ENCODE measurements at places on chromosomes 2 and 18.

GRCh38 chr2:207473049-207473930 lies 56.5 kb upstream of the CREB1 start:
- peaks cover 3% of the 10 kb centered on the region for H3K27me3 ChIP-seq
- no peaks in the 10 kb centered on the region for H3K36me3 ChIP-seq
- H3K4me3 ChIP-seq = no peak overlapping the region
- peaks cover 22% of the 10 kb centered on the region for H3K4me1 ChIP-seq

DNA sequence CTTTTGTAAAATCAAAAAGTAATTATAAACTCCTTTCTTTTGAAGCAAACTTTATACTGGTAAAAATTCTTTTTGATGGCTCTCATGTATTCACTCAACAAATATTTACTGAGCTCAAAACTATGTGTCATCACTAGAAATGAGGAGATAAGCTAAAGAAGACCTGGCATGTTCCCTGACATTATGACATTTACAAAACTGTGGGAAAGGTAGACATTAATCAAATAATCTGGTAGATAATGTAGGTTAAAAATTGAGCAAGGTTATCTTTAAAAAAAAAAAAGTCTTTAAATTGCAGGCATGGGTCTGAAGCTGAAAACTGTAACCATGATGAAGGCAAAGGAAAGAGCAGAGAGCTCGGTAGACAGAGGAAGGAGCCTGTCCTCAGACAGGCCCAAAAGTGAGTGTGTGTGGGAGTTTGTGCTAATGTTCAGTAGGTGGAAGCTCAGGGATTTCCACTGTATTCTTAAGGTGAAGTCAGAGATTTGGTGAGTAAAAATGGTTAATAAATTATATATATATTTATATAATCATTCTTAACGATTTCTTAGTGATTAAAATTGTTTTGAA lies 612.9 kb downstream of the LRP1B start:
- no peak overlapping the region for H3K4me3 ChIP-seq
- H3K27ac ChIP-seq = no peak overlapping the region
- H3K36me3 ChIP-seq = no peaks in the 10 kb centered on the region
- H3K27me3 ChIP-seq = no peaks in the 10 kb centered on the region
- DNase-seq = no peak
- no peaks in the 10 kb centered on the region for H3K4me1 ChIP-seq

GRCh38 chr18:14939141-14939540 lies 191.2 kb downstream of the ANKRD30B start:
- H3K27me3 ChIP-seq = no peaks in the 10 kb centered on the region
- DNase-seq = no peak
- H3K36me3 ChIP-seq = no peaks in the 10 kb centered on the region

- no peaks in the 10 kb centered on the region for H3K4me1 ChIP-seq
- no peak overlapping the region for H3K4me3 ChIP-seq
- no peak for DNase-seq
- no peaks in the 10 kb centered on the region for H3K36me3 ChIP-seq
- H3K27ac ChIP-seq = no peak overlapping the region
- peaks cover 20% of the 10 kb centered on the region for H3K27me3 ChIP-seq
Measured at GRCh38 chr2:236517251-236518031, 52.2 kb upstream of the ACKR3 start.

GRCh38 chr18:55509631-55510324 lies 78.2 kb downstream of the TCF4 start:
- no peak for DNase-seq
- H3K27ac ChIP-seq = no peak overlapping the region
- H3K4me3 ChIP-seq = no peak overlapping the region
- H3K27me3 ChIP-seq = no peaks in the 10 kb centered on the region
- no peaks in the 10 kb centered on the region for H3K4me1 ChIP-seq

DNA sequence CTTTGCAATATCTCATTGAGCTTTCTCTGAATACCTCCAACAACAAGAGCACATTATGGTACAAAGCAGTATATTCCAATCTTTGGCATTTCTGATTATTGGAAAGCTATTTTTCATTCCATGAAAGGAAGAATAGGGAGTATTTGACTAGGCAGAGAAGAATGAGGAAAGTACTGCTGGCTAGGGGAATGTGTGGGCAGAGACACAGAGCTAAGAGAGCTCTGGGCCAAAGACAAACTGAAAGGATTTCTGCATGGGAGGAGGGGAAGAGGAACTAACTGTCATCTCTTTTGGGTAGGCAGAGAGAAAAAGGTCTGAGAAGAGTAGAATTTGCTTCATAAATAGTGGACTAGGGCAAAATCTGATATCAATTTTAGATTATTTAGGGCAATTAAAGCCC lies 150.8 kb downstream of the CCDC85A start:
- H3K4me3 ChIP-seq = no peak overlapping the region
- no peaks in the 10 kb centered on the region for H3K4me1 ChIP-seq
- H3K27me3 ChIP-seq = no peaks in the 10 kb centered on the region
- no peaks in the 10 kb centered on the region for H3K36me3 ChIP-seq
- H3K27ac ChIP-seq = no peak overlapping the region

DNA sequence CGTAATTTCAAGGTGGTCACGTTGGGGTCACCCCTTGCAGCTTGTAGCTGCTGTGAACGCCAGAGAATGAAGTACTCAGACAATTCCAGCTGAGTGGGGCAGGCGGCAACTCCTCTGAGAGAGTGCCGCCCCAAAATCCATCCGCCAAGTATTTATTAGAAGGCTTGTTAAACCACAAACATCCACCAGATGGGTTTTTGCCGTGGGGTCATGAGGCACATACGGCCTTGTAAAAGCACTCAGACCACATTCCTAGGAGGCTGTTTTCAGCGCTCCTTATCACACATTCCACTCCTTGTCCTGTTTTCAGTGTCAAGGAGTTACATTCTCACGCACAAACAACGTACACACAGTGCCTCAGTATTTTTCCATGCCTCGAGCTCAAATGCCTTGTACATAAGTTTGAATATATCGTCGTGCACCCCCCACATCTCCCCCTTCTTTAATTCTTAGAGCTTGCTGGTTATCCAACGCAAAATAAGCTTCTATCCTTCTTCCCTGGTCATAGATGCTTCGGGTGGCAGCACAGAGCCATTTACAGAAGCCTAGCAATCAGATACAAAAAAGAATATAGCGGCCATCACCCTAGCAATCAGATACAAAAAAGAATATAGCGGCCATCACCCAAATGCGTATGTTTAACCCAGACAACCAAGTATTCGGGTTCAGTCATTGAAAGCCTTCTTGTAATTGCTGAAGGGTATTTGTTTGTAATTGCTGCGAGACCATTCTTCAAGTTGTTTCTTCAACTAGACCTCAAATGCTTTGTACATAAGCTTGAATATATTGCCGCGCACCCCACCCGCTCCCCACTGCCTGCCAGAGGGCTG lies 7.3 kb downstream of the ALPP start:
- DNase-seq = no peak
- no peak overlapping the region for H3K4me3 ChIP-seq
- peaks cover 57% of the 10 kb centered on the region for H3K27me3 ChIP-seq
- H3K27ac ChIP-seq = no peak overlapping the region

GRCh38 chr18:13625355-13625754 lies 101.0 kb downstream of the FAM210A start:
- H3K4me3 ChIP-seq = no peak overlapping the region
- peaks cover 10% of the 10 kb centered on the region for H3K4me1 ChIP-seq
- H3K27me3 ChIP-seq = no peaks in the 10 kb centered on the region
- no peak for DNase-seq
- H3K36me3 ChIP-seq = no peaks in the 10 kb centered on the region

GRCh38 chr2:11212645-11213044 lies 57.4 kb downstream of the SLC66A3 start:
- H3K27me3 ChIP-seq = no peaks in the 10 kb centered on the region
- no peak for DNase-seq
- no peak overlapping the region for H3K27ac ChIP-seq
- peaks cover 25% of the 10 kb centered on the region for H3K36me3 ChIP-seq
- H3K4me1 ChIP-seq = no peaks in the 10 kb centered on the region

- no peak overlapping the region for H3K27ac ChIP-seq
- no peaks in the 10 kb centered on the region for H3K4me1 ChIP-seq
- peaks cover 2% of the 10 kb centered on the region for H3K27me3 ChIP-seq
- no peaks in the 10 kb centered on the region for H3K36me3 ChIP-seq
- H3K4me3 ChIP-seq = no peak overlapping the region
- DNase-seq = no peak
Measured at GRCh38 chr2:186714611-186715010, 20.8 kb downstream of the FAM171B start.

- no peak overlapping the region for H3K4me3 ChIP-seq
- no peaks in the 10 kb centered on the region for H3K36me3 ChIP-seq
- no peak for DNase-seq
- H3K27me3 ChIP-seq = no peaks in the 10 kb centered on the region
- H3K27ac ChIP-seq = no peak overlapping the region
Measured at GRCh38 chr2:67567886-67568285, 170.8 kb downstream of the ETAA1 start.

DNA sequence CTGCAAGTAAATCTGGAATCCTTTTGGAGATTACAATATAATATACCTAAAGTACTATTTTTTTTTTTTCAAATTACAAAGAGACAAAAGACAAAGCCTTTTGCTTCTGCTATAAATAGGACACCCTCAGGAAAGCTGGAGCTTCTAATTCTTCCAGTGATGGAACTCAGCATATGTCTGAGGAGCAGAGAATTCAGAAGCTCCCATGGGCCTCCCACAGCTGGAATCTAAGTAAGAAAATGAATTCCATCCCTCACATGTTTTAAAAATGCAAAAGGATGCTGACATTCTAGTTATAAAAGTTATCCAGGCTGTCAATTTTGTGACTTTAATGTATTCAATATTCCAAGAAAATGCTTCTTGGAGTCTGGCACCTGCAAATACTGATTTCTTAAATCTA lies 571.3 kb upstream of the LRRTM4 start:
- no peak for DNase-seq
- H3K36me3 ChIP-seq = no peaks in the 10 kb centered on the region
- no peak overlapping the region for H3K4me3 ChIP-seq

GRCh38 chr2:126894082-126894481 lies 4.6 kb upstream of the TEX51 start:
- no peaks in the 10 kb centered on the region for H3K4me1 ChIP-seq
- no peak overlapping the region for H3K27ac ChIP-seq
- no peak for DNase-seq
- H3K36me3 ChIP-seq = no peaks in the 10 kb centered on the region
- peaks cover 1% of the 10 kb centered on the region for H3K27me3 ChIP-seq

DNA sequence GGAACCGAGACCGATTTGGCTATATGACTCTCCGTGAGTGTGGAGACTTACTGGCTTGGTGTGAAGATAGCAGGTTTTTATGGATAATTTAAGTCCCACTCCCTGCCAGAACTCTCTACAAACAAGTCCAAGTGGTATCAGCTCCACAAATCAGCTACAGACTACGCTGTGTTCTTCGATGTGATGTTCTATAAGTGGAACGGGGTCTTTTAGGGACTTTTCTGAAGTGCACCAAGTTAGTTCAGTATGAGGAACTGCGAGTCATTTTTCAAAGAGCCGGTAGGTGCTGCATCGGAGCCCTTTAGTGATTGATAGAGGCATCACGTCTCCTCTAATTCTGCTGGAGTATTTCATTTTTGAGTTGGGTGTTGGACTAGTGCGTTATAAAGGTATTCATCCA lies 107.1 kb downstream of the TSHZ1 start:
- DNase-seq = no peak
- no peak overlapping the region for H3K4me3 ChIP-seq
- no peak overlapping the region for H3K27ac ChIP-seq

- H3K4me3 ChIP-seq = no peak overlapping the region
- H3K27ac ChIP-seq = no peak overlapping the region
- H3K4me1 ChIP-seq = peaks cover 25% of the 10 kb centered on the region
- no peaks in the 10 kb centered on the region for H3K27me3 ChIP-seq
Measured at GRCh38 chr2:74951211-74951754, 7.2 kb upstream of the POLE4 start.

DNA sequence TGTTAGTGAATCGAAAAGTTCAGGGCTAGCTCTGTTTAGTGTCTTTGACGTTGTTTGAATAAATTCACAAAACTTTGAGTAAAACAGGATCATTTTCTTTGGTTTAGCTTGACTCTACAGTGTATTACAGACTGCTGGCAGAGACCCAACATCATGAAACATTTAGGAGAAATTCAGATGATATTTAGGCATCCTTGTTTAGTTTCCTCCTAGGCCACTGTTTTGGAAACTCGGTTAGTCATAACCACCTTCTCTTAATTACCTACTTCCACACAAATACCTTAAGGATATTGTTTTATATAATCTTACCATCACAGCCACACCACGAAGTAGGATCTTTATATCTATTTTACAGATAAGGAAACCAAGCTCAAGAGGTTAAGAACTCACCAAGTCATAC lies 7.8 kb downstream of the LIMS1 start:
- H3K4me1 ChIP-seq = peaks cover 14% of the 10 kb centered on the region
- H3K36me3 ChIP-seq = peaks cover 20% of the 10 kb centered on the region
- H3K27ac ChIP-seq = no peak overlapping the region
- no peak for DNase-seq
- H3K27me3 ChIP-seq = no peaks in the 10 kb centered on the region

GRCh38 chr2:215020283-215020682 lies 118.1 kb downstream of the ABCA12 start:
- no peak for DNase-seq
- no peaks in the 10 kb centered on the region for H3K4me1 ChIP-seq
- H3K36me3 ChIP-seq = no peaks in the 10 kb centered on the region
- H3K27ac ChIP-seq = no peak overlapping the region

GRCh38 chr2:86357392-86357963 lies 20.1 kb upstream of the REEP1 start:
- H3K4me1 ChIP-seq = no peaks in the 10 kb centered on the region
- H3K4me3 ChIP-seq = no peak overlapping the region
- DNase-seq = no peak
- peaks cover 18% of the 10 kb centered on the region for H3K27me3 ChIP-seq
- H3K27ac ChIP-seq = no peak overlapping the region

GRCh38 chr18:27412556-27412955 lies 227.4 kb upstream of the CHST9 start:
- no peaks in the 10 kb centered on the region for H3K27me3 ChIP-seq
- H3K27ac ChIP-seq = no peak overlapping the region
- H3K36me3 ChIP-seq = no peaks in the 10 kb centered on the region
- no peak overlapping the region for H3K4me3 ChIP-seq

- no peaks in the 10 kb centered on the region for H3K4me1 ChIP-seq
- no peak overlapping the region for H3K4me3 ChIP-seq
- H3K27me3 ChIP-seq = peaks cover 34% of the 10 kb centered on the region
- no peak overlapping the region for H3K27ac ChIP-seq
- H3K36me3 ChIP-seq = no peaks in the 10 kb centered on the region
Measured at GRCh38 chr18:50183556-50183955, 11.4 kb downstream of the MYO5B start.

GRCh38 chr18:31203096-31203793 lies 40.6 kb upstream of the DSC1 start:
- H3K27me3 ChIP-seq = no peaks in the 10 kb centered on the region
- H3K36me3 ChIP-seq = no peaks in the 10 kb centered on the region
- no peak for DNase-seq
- H3K27ac ChIP-seq = no peak overlapping the region

DNA sequence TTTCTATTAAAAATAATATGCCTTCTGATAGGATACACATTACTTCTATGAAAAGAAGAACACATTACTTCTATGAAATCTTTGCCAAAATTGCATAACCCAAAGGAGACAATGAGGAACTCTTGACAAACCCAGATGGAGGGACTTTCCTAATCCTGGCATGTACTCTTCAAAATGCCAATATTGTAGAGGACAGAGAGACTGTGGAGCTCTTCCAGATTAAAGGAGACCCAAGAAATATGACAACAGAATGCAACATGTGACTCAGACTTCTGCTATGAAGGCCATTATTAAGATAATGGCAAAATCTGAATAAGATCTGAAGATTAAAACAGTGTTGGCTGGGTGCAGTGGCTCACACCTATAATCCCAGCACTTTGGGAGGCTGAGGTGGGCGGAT lies 22.2 kb downstream of the SOWAHC start:
- H3K36me3 ChIP-seq = no peaks in the 10 kb centered on the region
- no peak overlapping the region for H3K27ac ChIP-seq
- H3K27me3 ChIP-seq = peaks cover under 1% of the 10 kb centered on the region
- no peak overlapping the region for H3K4me3 ChIP-seq
- no peak for DNase-seq

- no peak for DNase-seq
- H3K27ac ChIP-seq = no peak overlapping the region
- no peak overlapping the region for H3K4me3 ChIP-seq
- peaks cover 3% of the 10 kb centered on the region for H3K4me1 ChIP-seq
Measured at GRCh38 chr2:1501038-1501851, 88.0 kb downstream of the TPO start.

Data from activated CD4-positive, alpha-beta memory T cell treated with anti-CD3 and anti-CD28 coated beads, Interleukin-2, amount 10 ng/mL, durations not matched to agents 7 days and 5 days (primary cell).